ENCODE measurements at places on chromosomes 6 and 20. TPM values are rescaled to one million over a fixed set of nuclear protein-coding genes. Genes with fewer than 3 reads are reported as not detected.

DNA sequence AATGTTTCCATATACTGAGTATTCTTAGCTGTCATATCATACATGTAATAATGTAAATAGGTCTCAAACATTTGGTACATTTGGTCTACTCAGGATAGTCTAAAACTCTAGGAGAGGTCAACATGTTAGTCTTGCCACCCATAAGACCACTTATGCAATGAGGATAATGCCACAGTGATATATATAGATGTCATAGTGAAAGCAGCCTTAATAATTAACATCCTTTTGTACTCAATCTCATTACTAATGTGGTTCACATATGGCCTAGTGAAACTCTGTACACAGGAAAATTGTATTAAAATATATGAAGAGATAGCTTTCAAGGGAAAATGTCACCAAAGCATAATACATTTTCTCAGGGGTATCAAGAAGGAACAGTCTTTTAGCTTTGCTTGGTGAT is 577.9 kb downstream of the TFAP2B start:
- H3K4me1 ChIP-seq, result no peaks in the 10 kb centered on the region
- no peak overlapping the region for H3K4me3 ChIP-seq
- H3K27me3 ChIP-seq, result no peaks in the 10 kb centered on the region
- no peaks in the 10 kb centered on the region for H3K36me3 ChIP-seq
- no peak overlapping the region for H3K27ac ChIP-seq
- DNase-seq, result no peak

GRCh38 chr6:45445749-45446549 is 68.2 kb upstream of the SUPT3H start:
- no peak for DNase-seq
- H3K4me1 ChIP-seq, result no peaks in the 10 kb centered on the region
- H3K4me3 ChIP-seq, result no peak overlapping the region
- H3K27ac ChIP-seq, result no peak overlapping the region
- H3K27me3 ChIP-seq, result no peaks in the 10 kb centered on the region
- H3K36me3 ChIP-seq, result no peaks in the 10 kb centered on the region

- no peaks in the 10 kb centered on the region for H3K4me1 ChIP-seq
- no peaks in the 10 kb centered on the region for H3K36me3 ChIP-seq
- H3K27ac ChIP-seq, result no peak overlapping the region
- no peaks in the 10 kb centered on the region for H3K27me3 ChIP-seq
- no peak overlapping the region for H3K4me3 ChIP-seq
Observed at GRCh38 chr6:127486934-127487333, 27.7 kb upstream of the KIAA0408 start.

DNA sequence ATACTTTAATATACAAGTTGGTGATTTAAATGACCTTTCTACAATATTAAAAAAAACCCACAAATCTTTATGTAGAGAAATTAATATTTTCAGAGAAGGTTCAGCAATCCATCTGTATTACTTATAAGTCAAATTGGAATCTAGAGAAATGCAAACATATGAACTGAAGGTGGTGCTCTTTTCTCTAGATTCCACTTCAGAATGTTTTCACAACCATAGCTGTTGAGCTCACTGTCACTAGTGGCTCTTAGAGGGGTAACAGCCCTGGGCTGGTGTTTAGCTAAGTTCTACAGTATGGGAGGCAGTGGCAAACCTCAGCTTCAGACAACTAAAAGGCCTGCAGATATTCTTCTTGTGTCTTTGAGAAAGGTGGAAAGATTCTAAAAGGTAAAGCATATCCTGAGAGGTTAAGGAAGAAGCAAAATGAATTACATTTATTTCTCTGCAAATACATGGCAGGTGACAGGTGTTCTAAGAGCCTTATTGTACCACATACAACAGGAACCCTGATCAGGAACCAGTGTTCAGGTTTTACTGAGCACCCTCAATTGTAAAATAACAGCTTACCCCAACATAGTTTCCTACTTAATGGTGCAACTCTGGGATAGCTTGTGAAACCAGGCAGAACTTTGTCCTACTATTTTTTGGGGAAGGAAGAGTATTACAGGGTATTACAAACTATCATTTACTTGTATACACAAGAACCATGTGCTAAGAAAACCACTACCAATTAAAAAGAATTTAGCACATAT is 56.6 kb upstream of the SAMHD1 start:
- H3K4me3 ChIP-seq, result no peak overlapping the region
- H3K4me1 ChIP-seq, result no peaks in the 10 kb centered on the region
- DNase-seq, result no peak

DNA sequence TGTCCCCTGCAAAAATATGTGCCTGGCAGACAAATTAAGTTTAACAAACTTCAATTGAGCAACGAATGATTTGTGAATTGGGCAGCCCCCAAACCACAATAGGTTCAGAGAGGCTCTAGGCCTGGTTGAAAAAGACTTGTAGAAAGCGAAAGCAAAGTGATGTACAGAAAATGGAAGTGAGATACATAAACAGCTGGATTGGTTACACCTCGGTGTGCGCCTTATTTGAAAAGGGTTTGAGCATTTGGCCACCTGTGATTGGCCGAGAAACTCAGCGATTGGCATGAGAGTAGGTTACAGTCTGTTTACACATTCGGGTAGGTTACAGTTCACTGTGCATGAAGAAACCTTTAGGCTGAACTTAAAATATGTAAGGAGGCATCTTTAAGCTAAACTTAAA is 136.9 kb downstream of the CD83 start:
- no peak for DNase-seq
- H3K36me3 ChIP-seq, result no peaks in the 10 kb centered on the region
- H3K27ac ChIP-seq, result no peak overlapping the region
- no peak overlapping the region for H3K4me3 ChIP-seq

GRCh38 chr6:52566853-52567279 is 10.0 kb downstream of the TRAM2 start:
- no peak for DNase-seq
- H3K36me3 ChIP-seq, result no peaks in the 10 kb centered on the region
- peak overlapping the region; percentile 29 for H3K27ac ChIP-seq
- H3K4me3 ChIP-seq, result no peak overlapping the region
- no peaks in the 10 kb centered on the region for H3K27me3 ChIP-seq

Gene CCDC170
- total RNA-seq, result 1.4 TPM

Gene CEP85L
- 17.2 TPM for total RNA-seq

Data from aorta (tissue), 5 donors.